Hematopoietic multipotent progenitor cell treated with erythropoietin and hydrocortisone succinate and interleukin-3 and kit ligand, for 6 days (in vitro differentiated cells): ENCODE measurements at places on chromosomes 12 and 14.

- no peak for DNase-seq
Observed at GRCh38 chr12:58884916-58885315, 35.4 kb downstream of the LRIG3 start.

- DNase-seq, result no peak
Observed at GRCh38 chr12:24639641-24640040, 309.3 kb downstream of the BCAT1 start.

DNA sequence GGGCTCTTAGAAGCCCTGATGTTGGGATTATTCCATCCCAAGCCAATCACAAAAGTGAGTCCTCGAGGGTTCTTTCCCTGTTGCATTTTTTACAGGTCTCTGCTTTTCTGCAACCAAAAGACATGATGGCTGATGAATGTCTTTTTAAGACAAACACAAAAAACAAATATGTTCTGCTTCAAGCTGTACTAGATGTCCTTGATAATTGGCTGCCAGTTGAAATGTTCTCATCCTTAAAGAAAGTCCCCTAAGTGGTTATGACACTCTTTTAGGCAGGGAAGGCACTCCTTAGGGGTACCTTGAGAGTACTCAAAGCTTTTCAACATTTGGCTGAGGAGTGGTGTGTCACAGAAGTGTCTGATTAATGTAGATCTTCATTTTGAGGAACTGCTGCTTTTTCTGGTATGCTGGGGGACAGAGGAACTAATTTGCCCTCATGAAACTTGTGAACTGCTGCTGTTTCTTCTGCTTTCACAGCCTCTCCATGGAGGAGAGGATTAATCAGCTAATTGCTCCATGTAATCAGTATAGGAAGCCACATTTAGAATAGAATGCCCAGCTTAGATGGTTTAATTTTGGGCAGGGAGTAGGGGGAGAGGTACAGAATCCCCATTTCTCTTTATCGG, 22.8 kb upstream of the IGF1 start:
- DNase-seq, result peak; percentile 2

- no peak for DNase-seq
Observed at GRCh38 chr12:94379479-94380113, 80.1 kb downstream of the CEP83 start.

GRCh38 chr12:105740970-105741725, 397.6 kb downstream of the NUAK1 start:
- no peak for DNase-seq

GRCh38 chr12:82479511-82479910, 121.2 kb downstream of the METTL25 start:
- DNase-seq, result no peak

DNA sequence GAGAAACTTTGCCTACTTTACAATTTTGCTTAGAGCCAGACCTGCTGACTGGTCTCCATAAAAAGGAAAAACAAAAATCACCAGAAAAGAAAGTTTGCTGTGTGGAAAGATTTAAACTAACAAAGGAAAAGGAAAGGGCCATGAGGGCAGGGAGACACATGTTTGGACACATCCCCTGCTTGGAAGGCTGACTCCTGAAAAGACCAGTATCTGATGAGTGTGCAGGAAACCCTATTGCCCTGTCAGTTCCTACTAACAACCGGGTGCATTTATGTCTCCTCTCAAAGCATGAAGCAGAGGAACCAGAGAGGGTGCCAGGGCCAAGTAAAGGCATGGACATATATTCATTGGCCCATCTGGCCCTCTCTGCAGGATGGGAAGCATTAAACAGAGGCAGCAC, 7.0 kb upstream of the STAB2 start:
- DNase-seq, result no peak

DNA sequence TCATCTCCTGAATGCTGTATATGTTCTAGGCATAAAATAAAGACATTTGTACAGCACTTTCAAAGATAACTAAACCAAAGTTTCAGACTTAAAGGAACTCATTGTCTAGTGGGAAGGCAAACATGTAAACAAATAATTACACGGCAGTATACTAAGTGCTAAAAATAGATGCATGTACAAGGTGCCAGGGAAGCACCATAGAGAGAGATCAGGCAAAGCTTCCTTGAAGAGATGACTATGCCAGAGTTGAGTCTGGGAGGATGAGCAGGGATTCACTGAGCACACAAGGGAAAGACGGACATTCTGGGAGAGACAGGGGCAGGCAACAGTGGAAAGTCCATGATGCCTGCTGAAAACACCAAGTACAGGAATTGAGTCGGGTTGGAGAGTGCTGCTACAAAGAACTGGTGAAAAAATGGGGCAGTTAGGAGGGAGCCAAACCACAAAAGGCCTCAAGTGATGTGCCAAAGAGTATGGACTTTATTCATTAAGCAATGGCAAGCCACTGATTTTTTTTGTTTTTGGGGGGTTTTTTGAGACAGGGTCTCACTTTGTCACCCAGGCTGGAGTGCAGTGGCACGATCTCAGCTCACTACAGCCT, 26.8 kb downstream of the ANKS1B start:
- DNase-seq, result no peak

GRCh38 chr12:27551172-27551840, 27.3 kb downstream of the PPFIBP1 start:
- no peak for DNase-seq

DNA sequence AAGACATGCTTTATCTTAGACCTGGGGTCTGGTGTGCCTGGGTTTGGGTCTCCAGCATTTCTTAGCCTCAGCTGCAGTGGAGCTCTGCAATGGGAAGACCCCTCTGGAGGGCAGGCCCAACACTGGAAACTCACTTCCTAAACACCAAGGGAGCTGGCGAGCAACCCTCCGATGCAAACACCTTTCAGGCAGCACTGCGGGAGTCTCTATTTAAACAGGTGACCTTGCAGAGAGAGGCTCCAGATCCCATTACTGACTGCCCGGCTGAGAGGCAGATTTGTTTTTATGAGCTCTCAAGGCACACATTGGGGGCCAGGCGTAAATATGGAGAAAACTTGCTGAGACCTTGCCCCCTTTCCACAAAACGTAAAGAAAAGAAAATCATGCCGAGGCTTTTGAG, 195.5 kb downstream of the PAX9 start:
- no peak for DNase-seq

- DNase-seq, result no peak
Observed at GRCh38 chr14:63867933-63868921, 15.4 kb downstream of the SYNE2 start.

- peak; percentile 84 for DNase-seq
Observed at GRCh38 chr12:121748571-121749265, 36.2 kb downstream of the TMEM120B start.

DNA sequence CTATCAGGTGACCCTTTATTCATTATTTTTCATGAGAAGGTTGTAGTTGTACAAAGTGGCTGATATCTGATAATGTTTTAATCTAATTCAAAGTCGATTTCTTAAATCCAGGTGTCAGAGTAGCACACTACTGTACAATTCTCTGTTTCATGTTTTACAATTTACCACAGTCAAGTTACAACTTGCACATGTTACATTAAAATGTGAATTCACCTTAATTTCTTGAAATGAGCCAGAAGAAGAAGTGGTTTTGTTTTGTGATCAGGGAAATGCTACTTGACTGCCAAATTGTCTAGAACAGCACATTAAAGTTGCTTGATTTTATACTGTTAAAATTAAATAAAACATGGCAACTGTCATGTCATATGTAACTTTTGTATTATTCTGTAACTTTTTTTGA, 23.2 kb downstream of the LRRK2 start:
- no peak for DNase-seq

DNA sequence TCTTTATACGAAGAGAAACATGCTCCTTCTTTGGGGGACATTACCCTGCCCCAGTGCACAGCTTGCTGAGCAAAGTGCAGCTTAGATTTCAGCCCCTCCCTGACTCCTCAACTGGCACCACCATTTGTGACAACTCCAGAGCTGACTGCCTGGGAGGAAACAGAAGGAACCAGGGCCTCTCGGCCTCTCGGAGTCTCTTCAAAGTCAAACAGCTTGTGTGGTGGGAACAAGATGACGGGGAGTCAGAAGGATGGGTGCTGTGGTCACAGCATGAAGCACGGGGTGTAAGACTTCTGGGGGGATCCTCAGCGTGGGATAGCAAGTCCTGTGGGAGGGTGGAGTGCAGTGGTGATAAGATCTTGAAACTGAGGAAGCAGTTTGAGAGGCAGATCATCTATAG, 123.5 kb upstream of the BCL2L14 start:
- DNase-seq, result no peak

GRCh38 chr12:25518512-25518911, 34.6 kb downstream of the LMNTD1 start:
- DNase-seq, result no peak

DNA sequence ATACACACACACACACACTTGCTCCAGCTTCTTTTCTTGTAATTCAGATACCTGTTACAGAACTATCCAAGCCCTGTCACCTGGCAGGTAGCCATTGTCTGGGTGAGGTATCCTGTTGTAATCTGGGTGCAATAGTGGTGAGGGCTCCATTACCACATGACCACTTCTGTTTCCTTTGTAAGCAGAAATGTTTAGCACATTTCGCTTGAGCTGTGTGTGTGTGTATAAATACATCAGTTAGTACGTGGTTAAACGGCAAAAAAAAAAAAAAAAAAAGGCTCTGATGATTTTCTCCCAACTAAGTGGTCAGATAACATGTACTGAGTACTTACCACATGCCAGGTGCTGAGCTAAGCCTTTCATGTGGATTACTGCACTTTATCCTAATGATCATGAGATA, 129.3 kb upstream of the SSTR1 start:
- peak; percentile 72 for DNase-seq

- peak; percentile 69 for DNase-seq
Observed at GRCh38 chr12:6241495-6241894, 41.3 kb downstream of the CD9 start.

DNA sequence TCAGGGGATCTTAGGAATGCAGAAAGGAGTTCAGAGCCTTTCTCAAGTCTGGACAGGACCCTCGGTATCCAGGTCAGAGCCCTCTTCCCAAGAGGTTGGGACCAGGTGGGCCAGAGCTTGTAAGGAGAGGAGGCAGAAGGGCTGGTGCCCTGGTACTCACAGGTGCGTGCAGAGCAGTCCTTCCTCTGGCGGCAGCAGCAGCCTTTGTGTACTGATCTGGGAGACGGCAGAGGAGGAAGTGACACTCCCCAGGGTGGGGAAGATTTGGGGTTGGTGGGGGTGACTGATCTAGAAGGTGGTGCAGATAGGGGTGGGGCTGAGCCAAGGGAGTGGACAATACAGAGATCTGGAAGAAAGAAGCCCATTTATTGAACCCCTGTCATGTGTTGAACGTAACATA, at the start of gene ITGB7:
Gene ITGB7 (minus strand): TSS at position 210 of the 400 bp plus-strand sequence. CDS start 6,808 bp downstream, outside the sequence.
- peak; percentile 86 for DNase-seq

GRCh38 chr14:58882577-58883018, 244.8 kb downstream of the DACT1 start:
- DNase-seq, result no peak

- no peak for DNase-seq
Observed at GRCh38 chr14:69692594-69692993, 74.3 kb upstream of the SRSF5 start.

- peak; percentile 72 for DNase-seq
Observed at GRCh38 chr12:31589904-31590641, 863 bp downstream of the DENND5B start.

DNA sequence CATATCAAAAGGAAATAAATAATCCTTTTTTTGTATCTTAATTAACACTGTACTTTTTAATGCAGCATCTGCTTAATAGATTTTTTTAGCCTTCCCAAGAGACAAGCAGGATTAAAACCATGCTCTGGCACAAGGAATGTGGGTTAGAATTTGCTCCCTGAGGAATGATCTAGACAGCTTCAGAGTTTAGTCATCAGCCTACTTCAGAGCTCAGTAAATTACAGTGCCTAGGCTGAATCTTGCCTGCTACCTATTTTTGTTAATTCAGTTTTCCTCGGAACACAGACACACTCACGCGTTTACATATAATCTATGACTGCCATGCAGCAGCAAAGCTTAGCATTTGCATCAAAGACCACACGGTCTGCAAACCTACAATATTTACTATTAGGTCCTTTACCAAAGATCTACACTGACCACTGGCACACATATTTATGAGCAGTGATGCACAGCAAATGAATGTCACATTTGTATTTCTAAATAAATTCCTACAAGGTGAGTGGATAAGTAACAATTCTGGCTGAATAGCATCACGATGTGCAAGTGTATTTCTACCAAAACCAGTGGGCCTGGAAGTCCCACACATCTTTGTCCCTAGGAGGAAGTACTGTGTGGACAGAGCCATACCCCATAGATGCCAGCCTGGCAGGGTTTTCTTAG, 309.8 kb upstream of the TMEM132C start:
- no peak for DNase-seq

GRCh38 chr12:130948136-130948535, 5.6 kb upstream of the ADGRD1 start:
- DNase-seq, result no peak

- DNase-seq, result no peak
Observed at GRCh38 chr14:87567618-87568295, 425.2 kb downstream of the GALC start.

GRCh38 chr14:67241411-67242167, at the start of gene PALS1:
TSS of gene PALS1 (plus strand) at chr14:67241435. CDS start at chr14:67279171, 37,736 bp downstream.
- DNase-seq, result peak; percentile 63

DNA sequence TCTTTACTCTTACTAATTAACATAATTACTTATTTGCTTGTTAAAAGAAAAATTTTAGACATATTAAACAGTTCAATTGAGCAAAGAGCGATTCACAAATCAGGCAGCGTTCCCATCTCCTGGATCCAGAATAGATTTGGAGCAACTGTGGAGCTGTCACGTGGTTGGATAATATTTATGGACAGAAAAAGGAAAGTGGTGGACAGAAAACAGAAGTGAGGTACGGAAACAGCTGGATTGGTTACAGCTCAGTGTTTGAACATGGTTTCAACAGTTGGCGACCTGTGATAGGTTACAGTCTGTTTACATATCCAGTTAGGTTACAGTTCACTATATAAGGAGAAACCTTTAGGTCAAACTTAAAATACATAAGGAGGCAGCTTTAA, 19.7 kb upstream of the FAM234B start:
- DNase-seq, result no peak

- no peak for DNase-seq
Observed at GRCh38 chr14:77314043-77314442, 6.6 kb downstream of the POMT2 start.

GRCh38 chr14:46496409-46496808, 155.2 kb downstream of the RPL10L start:
- DNase-seq, result no peak

DNA sequence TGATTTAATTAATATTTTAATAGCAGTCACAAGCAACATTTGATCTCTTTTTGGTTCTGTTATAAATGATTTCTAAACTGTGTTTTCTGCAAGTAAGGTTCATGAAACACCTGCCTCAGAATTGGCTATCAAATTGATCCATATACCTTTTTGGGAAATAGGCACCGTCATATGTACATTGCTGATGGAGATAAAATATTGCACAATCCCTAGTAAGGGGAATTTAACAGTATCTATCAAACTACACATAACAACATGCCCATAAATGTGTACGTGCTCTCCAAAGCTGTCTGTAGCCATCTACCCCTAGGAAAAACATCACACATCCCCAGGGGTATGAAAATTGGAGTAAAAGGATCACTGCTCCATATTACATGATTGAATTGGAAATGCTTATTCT, 167.3 kb upstream of the CPNE8 start:
- DNase-seq, result no peak
